ENCODE measurements at places on chromosomes 5 and 9.

DNA sequence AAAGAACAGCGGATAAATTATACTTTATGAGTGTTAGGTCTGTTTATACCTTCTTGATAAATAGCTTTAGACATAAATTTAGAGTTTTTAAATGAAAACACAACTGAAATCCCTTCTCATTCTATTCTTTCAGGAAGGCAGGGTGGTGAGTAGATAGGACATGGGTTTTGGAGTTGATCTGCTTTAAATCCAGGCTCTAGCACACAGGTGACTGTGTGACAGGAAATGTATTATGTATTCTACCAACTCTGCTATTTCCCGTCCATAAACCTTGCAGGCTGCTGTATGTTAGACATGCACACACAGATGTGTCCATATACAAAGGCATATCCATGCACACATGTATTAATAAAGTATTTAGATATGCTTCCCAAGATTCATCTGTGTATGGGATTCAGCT lies 19.3 kb upstream of the CARTPT start:
- H3K27ac ChIP-seq: no peak overlapping the region
- no peaks in the 10 kb centered on the region for H3K4me1 ChIP-seq
- no peaks in the 10 kb centered on the region for H3K27me3 ChIP-seq
- no peak overlapping the region for H3K4me3 ChIP-seq

- H3K27me3 ChIP-seq: no peaks in the 10 kb centered on the region
- DNase-seq: no peak
- H3K27ac ChIP-seq: no peak overlapping the region
- peaks cover 3% of the 10 kb centered on the region for H3K4me1 ChIP-seq
Measured at GRCh38 chr5:14359069-14360043, 216.2 kb downstream of the TRIO start.

GRCh38 chr5:54663866-54664265 lies 146.3 kb downstream of the SNX18 start:
- H3K4me3 ChIP-seq: no peak overlapping the region
- no peak overlapping the region for H3K27ac ChIP-seq
- H3K4me1 ChIP-seq: no peaks in the 10 kb centered on the region
- no peaks in the 10 kb centered on the region for H3K36me3 ChIP-seq

DNA sequence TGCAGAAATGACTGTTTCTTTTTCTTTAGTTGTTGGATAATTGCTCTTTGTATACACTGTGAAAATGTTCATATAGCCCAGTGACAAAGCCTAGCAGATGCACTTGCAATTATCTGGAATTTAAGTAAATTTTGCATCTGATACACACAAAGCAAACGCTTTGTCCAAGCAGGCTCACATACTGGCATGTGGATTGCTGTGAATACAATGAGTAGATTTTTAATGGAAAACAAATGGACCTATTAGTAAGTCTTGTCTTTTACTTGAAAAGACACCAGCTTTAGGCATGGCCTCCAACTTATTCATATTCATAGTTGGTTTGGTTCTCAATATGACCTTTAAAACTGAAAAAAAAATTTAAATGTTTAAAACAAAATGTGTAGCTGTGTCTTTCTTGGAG lies 1299.8 kb upstream of the WWC1 start:
- H3K27me3 ChIP-seq: no peaks in the 10 kb centered on the region
- DNase-seq: no peak
- H3K4me3 ChIP-seq: no peak overlapping the region
- H3K4me1 ChIP-seq: no peaks in the 10 kb centered on the region

DNA sequence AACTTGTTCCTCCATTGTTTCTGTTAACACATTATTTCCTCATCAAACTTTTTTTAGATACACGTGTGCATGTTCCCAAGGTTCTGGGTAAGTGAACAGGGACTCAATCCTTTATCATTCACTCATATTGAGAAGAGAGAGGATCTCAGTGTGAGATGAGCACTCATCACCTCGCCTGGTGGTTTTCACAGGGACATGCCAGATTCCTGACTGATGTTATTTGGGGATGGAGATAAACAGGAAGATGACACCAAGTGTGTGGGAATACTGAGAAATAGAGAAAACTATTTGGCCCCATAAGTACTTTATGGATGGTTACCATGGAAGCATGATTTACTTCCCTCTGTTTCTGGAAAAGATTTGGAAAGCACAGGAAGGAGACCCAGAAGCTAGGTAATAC lies 533.3 kb upstream of the DMAC1 start:
- no peak overlapping the region for H3K27ac ChIP-seq
- no peaks in the 10 kb centered on the region for H3K36me3 ChIP-seq
- no peaks in the 10 kb centered on the region for H3K4me1 ChIP-seq
- DNase-seq: no peak

- H3K27me3 ChIP-seq: no peaks in the 10 kb centered on the region
- H3K4me3 ChIP-seq: no peak overlapping the region
- H3K4me1 ChIP-seq: peaks cover 3% of the 10 kb centered on the region
- no peaks in the 10 kb centered on the region for H3K36me3 ChIP-seq
Measured at GRCh38 chr9:94584555-94584954, 9.1 kb downstream of the FBP2 start.

DNA sequence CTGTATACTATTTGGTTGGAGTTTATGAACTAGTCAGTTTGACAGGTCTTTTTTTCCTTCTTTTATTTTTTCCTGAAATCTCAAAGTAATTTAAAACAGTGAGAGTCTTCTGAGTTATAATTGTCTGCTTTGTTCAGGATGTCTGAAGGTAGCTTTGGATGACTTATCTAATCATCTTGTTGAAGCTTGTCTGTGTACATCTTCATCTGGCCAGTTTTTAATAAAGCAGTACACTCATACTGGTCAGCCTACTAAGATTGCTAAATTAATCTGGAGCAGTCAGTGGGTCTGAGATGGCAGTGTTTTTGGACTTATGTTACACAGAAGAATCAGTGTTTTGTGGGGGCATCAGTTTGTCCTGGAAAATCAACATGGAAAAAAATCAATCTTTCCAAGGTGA lies 482.4 kb downstream of the CDH10 start:
- no peaks in the 10 kb centered on the region for H3K27me3 ChIP-seq
- no peaks in the 10 kb centered on the region for H3K36me3 ChIP-seq
- H3K27ac ChIP-seq: no peak overlapping the region
- DNase-seq: no peak

DNA sequence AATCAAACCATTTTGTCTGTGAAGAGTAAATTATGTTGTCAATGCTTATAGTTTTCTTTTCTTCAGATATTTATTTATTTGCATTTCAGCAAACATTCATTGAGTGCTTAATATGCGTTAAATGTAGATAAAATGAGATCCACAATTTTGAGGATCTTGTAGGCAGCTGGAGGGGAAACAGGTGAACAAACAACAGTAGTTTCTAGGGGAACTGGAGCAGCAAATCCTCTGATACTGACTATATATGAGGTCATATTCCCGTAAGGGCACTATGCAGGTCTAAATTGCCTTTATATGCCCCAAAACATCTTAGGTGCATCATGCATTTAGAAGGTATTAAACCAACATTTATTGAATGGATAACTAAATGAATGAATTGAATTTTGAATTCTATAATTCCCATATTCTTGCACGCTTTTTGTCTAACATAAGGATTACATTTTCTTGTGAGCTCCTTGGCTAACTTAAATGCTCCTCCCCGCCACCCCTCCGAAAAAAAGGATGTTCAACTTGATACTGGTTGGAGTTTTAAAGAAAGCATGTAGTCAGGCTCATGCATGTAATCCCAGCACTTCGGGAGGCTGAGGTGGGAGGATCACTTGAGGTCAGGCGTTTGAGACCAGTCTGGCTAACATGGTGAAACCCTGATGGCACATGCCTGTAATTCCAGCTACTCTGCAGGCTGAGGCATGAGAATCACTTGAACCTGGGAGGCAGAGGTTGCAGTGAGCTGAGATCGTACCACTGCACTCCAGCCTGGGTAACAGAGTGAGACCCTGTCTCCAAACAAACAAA lies 299.8 kb downstream of the TMEM38B start:
- H3K36me3 ChIP-seq: no peaks in the 10 kb centered on the region
- DNase-seq: no peak
- no peak overlapping the region for H3K27ac ChIP-seq
- no peaks in the 10 kb centered on the region for H3K27me3 ChIP-seq
- no peaks in the 10 kb centered on the region for H3K4me1 ChIP-seq
- H3K4me3 ChIP-seq: no peak overlapping the region

- H3K36me3 ChIP-seq: no peaks in the 10 kb centered on the region
- no peaks in the 10 kb centered on the region for H3K27me3 ChIP-seq
- no peak overlapping the region for H3K27ac ChIP-seq
- no peaks in the 10 kb centered on the region for H3K4me1 ChIP-seq
- no peak overlapping the region for H3K4me3 ChIP-seq
- DNase-seq: no peak
Measured at GRCh38 chr5:90921418-90921973, 362.9 kb downstream of the ADGRV1 start.

DNA sequence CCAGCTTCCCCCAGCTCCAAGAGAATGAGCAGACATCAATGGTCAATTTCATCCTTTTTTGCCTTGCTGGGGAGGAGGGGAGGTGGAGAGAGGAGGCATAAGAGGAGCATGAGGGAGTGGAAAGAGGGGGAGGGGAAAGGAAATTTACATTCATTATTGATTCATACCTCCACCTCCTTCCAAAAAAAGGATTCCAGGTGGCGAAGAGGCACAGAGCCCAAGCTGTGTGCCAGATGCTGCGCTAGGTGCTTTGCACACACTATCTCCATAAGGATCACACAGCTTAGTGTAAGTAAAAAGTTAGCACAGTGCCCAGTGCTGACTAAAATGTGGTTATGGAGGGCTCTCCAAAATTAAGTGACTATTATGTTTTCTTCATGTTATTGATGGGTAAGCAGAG lies 11.0 kb downstream of the ASTN2 start:
- H3K4me1 ChIP-seq: no peaks in the 10 kb centered on the region
- no peak overlapping the region for H3K27ac ChIP-seq
- DNase-seq: no peak
- H3K4me3 ChIP-seq: no peak overlapping the region
- no peaks in the 10 kb centered on the region for H3K27me3 ChIP-seq

GRCh38 chr9:8907868-8908267 lies 1108.3 kb upstream of the DMAC1 start:
- no peaks in the 10 kb centered on the region for H3K36me3 ChIP-seq
- H3K4me3 ChIP-seq: no peak overlapping the region
- H3K4me1 ChIP-seq: no peaks in the 10 kb centered on the region

DNA sequence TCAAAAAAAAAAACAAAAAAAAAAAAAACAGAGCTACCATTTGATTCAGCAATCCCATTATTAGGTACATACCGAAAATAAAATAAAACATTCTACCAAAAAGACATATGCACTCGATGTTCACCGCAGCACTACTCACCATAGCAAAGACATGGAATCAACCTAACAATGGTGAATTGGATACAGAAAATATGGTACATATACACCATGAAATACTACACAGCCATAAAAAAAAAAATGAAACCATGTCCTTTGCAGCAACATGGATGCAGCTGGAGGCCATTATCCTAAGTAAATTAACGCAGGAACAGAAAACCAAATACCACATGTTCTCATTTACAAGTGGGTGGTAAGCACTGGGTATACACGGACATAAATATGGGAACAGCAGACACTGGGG lies 21.3 kb downstream of the MRPS27 start:
- no peaks in the 10 kb centered on the region for H3K27me3 ChIP-seq
- H3K36me3 ChIP-seq: no peaks in the 10 kb centered on the region
- DNase-seq: no peak
- H3K27ac ChIP-seq: peak overlapping the region; percentile 51

DNA sequence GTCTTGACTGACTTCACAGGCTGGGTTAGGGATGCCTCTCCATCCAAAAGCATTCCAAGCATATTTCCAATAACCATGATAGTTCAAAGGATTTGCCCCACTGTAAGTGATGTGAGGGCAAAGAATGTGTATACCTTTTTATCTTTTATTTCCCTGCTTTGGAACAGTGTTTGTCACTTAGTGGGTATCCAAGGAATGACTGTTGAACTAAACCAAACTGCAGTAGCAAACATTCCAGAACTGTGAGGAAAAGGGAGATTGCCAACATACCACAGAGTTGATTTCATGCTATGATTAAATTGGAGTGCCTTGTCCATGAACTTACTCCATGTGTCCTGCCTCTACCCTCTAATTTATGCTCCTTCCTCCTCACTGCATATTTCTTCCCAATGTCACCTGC lies 400.0 kb downstream of the KIAA0825 start:
- DNase-seq: no peak
- no peaks in the 10 kb centered on the region for H3K4me1 ChIP-seq
- H3K4me3 ChIP-seq: no peak overlapping the region
- no peaks in the 10 kb centered on the region for H3K27me3 ChIP-seq

- H3K27me3 ChIP-seq: no peaks in the 10 kb centered on the region
- H3K36me3 ChIP-seq: no peaks in the 10 kb centered on the region
- peaks cover 17% of the 10 kb centered on the region for H3K4me1 ChIP-seq
- H3K4me3 ChIP-seq: 0 out of 2 replicates have a peak overlapping the region, but pooled peaks have one; percentile 15
- DNase-seq: peak; percentile 92
Measured at GRCh38 chr5:124902097-124902821, 155.8 kb upstream of the ZNF608 start.

DNA sequence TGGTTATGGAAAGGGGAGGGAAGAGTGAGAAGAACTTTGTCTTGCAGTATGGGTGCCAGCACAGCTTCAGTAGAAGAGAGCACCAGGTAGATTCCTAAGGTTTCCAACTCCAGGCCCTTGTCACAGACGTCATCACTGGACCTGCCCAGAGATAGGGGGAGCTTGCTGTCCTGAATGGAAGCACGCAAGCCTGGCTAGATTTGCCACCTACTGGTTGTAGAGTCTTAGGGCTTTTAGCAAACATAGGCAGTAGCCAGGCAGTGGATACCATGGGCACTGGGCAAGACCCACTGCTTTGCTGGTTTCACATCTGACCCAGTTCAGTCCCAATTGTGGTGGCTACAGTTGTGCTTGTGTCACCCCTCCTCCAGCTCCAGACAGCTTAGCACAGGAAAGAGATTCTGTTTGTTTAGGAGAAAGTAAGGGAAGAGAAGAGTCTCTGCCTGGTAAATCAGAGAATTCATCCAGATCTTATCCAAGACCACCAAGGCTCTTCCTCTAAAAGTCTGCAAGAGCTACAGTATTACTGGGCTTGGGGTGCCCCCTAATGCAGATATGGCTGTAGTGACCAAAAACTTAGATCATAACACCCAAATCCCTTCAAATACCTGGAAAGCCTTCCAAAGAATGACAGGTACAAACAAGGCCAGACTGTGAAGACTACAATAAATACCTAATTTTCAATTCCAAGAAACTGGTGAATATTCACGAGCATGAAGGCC lies 158.9 kb downstream of the HINT1 start:
- H3K4me1 ChIP-seq: no peaks in the 10 kb centered on the region
- no peak overlapping the region for H3K27ac ChIP-seq
- H3K4me3 ChIP-seq: no peak overlapping the region
- H3K27me3 ChIP-seq: no peaks in the 10 kb centered on the region
- H3K36me3 ChIP-seq: no peaks in the 10 kb centered on the region
- DNase-seq: no peak

DNA sequence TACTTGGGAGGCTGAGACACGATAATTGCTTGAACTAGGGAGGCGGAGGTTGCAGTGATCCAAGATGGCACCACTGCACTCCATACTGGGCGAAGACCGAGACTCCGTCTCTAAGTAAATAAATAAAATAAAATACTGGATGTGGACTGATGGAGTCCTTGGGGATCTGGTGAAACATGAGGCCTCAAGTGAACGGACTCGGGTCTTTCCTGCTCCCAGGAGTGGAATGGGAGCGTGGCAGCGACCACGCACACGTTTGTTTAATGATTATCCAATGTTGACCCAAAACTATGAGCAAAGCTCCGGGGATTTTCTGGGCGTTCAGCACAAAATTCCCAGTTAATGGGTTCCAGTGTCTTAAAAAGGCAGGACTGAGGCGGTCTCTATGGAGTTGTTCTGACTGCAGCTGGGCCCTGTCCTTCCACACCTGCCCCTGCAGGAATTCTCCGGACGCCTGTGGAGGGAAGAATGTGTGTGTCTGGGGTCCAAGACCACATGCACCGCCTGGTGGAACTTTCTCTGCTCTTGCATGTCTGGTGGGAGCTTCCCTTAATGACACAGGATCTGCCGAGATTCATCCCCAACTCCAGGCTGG lies 26.6 kb downstream of the NEK6 start:
- H3K36me3 ChIP-seq: peaks cover 22% of the 10 kb centered on the region
- H3K4me1 ChIP-seq: peaks cover 57% of the 10 kb centered on the region
- no peak overlapping the region for H3K4me3 ChIP-seq
- DNase-seq: no peak

Data from GM12878 (cell line).